Ovary (tissue), 10 donors: ENCODE measurements at places on chromosomes 6 and 20. TPM values are rescaled to one million over a fixed set of nuclear protein-coding genes. Genes with fewer than 3 reads are reported as not detected.

Gene ERGIC3
- total RNA-seq = 278 TPM

Gene TGM3
- not detected for total RNA-seq

Gene RAET1L
- not detected for total RNA-seq

Gene ADGRF1
- total RNA-seq = 1.2 TPM

Gene FUT9
- 0.02 TPM for total RNA-seq

Gene TGM2
- total RNA-seq = 33.8 TPM

DNA sequence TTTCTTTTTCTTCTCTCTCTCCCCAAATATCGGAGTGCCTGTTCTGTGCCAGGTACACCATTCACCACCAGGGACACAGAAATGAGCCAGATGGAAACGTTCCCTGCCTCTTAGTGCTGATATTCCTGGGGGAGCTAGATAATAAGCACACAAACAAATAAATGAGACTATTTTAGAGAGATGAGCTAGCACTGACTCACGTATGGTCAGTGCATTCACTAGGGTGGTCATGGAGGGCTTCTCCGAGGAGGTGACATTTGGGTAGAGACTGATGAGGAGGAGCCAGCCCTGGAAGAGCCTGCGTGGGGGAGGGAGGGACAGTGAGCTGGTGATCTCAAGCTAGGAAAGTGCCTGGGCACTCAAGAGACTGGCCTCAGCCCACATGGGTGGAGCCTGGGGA, 252.3 kb upstream of the KCNG1 start:
- DNase-seq = no peak

- DNase-seq = peak; percentile 44
These were observed 6.6 kb downstream of the CCDC167 start for GRCh38 chr6:37492991-37493660.
